ENCODE measurements at places on chromosomes 11 and 22.
A peak's percentile ranks its signal among the peaks of the same experiment; 100 is the strongest.

DNA sequence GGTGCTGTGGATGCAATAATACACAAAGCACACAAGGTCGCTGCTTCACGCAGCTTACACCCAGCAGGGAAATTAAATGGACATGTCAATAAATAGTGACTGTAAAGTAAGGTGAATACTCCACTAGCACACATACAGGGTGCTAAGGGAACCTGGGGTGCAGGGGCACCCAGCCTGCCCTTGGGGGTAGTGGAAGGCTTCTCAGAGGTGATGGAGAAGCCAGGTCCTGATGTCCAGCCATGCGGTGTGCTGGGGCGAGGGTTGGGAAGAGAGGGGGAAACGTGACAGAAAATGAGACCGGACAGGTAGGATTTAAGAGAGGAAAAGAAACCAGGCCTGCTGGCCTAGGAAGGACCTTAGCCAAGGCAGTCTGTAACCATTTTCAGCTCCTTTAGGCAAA, 200.5 kb downstream of the GRIK4 start:
- no peak for DNase-seq

GRCh38 chr11:60700689-60701468, 1.5 kb downstream of the MS4A8 start:
- DNase-seq = peak; percentile 62

GRCh38 chr22:25402160-25402500, 162.3 kb upstream of the GRK3 start:
- DNase-seq = no peak

DNA sequence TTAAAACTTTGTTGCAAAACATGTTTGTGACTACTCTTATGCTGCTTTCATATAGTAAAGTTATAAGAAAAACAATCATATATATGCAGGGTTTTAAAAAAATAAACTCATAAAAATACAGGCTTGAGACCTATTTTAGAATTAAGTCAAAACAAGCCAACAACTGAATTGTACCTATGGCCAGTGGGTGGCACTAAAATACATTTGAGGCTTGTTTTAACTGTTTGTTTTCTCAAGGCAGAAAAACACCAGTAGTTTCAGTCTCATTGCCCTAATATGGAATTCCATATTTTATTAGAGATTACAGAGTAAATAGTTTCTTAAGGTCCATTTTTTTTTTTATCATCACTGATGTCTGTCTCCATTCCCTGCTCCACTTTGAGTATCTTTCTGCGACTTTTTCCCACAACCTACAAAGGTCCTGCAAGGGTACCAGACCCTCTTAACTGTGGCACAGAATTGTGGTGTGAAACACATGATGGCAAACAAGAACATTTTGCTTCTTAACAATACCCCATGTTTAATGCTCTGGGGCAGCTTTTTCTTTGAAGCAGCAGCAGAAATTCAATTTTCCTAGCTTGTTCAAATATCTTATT, 8.5 kb upstream of the CCDC89 start:
- DNase-seq = no peak

- no peak for DNase-seq
Observed at GRCh38 chr11:64373598-64373974, 14.6 kb downstream of the RPS6KA4 start.

DNA sequence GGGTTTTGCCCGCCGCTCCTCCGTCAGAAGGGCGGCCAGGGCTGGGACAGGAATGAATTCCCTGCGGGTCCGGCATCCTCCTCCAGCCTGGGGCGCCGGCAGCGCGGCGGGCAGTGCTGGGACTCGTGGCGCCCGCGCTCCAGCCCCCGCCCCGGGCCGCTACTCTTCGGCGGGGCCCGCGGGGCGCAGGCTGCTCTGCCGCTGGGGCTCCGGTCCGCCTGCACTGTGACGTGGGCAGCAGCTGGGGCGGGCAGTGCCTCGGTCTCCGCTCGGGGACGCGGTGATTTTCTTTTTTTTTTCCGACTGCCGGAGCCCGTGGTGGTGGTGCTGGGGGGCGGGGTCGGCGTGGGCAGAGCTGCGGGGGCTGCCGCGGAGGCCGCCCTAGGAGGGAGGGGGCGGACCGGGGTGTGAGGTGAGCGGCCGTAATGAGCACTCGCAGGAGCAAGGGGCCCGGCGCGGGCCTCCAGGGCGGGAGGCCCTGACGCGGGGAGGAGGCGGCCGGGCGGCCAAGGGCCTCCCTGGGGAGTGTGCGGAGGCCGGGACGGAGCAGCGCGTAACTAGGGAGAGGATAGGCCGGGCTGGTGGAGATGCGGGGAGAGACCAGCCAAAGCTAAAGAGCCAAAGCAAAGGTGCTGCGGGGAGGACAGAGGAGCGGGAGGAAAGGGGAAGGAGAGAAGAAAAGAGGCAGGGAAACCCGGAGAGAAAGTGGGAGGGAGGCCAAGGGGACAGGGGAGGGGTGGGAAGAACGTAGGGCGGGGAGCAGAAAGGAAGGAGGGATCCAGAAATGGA, 73.3 kb upstream of the ZBED5 start:
- DNase-seq = peak; percentile 68

- DNase-seq = no peak
Observed at GRCh38 chr11:120928627-120929026, 95.3 kb upstream of the TBCEL start.

DNA sequence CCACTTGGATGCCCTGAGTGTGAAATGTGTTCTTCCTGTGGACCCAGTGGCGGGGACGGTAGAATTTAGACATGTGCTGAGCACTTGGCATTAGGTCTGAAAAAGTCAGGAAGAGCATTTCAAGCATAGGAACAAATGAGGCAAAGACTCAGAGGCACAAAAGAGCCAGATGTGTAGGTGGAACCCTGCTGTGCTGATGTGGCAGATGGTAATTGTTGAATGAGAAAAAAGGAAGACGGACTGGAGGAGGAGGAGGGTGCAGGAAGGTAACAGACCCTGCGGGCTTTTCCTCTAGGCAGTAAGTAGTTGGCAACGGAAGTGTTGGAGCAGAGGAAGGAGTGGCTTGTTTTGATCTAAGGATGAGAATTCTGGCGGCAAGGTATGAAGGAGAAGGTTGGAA, 985.8 kb downstream of the TBC1D22A start:
- no peak for DNase-seq

- no peak for DNase-seq
Observed at GRCh38 chr11:96309016-96309642, 33.9 kb downstream of the MAML2 start.

GRCh38 chr11:33712436-33712835, 11.8 kb upstream of the C11orf91 start:
- no peak for DNase-seq

DNA sequence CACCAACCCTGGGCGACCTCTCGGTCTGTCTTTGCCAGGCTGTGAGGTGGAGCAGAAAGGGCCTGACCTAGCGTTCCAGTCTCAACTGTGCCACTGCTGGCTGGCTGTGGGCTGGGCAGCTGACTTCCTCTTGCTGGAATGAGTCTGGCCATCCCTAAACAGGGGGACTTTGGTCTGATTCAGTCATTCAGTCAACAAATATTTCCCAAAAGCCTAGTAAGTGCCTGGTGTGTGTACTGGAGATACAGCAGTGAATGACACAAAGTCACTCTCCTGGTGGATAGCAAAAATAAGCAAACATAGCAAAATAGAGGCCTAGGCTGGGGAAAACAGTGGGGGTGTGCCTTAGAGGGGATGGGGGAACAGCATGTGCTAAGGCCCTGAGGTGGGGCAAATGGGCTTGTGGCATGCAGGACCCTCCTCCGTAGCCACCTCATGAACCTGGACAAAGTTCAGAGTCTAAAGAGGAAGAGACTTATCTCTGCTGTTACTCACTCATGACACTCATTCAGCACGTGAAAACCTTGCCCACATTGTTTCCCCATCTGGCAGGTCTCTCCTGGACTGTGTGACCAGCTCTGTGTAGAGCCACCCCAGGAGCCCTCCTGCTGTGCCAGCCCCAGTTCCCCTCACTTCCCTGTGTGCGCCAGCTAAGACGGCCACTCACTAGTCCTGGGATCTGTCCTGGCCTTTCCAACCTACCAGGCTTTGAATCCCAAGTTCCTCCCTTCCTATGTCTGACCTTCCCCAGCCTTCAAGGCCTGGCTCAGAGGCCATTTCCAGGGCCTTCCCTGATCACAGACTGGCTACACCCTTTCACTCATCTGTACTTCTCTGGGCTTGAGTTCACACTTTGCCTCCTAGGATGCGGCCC, 4.7 kb downstream of the GUCD1 start:
- no peak for DNase-seq

- DNase-seq = no peak
Observed at GRCh38 chr11:5665746-5666401, 19.0 kb downstream of the TRIM5 start.

DNA sequence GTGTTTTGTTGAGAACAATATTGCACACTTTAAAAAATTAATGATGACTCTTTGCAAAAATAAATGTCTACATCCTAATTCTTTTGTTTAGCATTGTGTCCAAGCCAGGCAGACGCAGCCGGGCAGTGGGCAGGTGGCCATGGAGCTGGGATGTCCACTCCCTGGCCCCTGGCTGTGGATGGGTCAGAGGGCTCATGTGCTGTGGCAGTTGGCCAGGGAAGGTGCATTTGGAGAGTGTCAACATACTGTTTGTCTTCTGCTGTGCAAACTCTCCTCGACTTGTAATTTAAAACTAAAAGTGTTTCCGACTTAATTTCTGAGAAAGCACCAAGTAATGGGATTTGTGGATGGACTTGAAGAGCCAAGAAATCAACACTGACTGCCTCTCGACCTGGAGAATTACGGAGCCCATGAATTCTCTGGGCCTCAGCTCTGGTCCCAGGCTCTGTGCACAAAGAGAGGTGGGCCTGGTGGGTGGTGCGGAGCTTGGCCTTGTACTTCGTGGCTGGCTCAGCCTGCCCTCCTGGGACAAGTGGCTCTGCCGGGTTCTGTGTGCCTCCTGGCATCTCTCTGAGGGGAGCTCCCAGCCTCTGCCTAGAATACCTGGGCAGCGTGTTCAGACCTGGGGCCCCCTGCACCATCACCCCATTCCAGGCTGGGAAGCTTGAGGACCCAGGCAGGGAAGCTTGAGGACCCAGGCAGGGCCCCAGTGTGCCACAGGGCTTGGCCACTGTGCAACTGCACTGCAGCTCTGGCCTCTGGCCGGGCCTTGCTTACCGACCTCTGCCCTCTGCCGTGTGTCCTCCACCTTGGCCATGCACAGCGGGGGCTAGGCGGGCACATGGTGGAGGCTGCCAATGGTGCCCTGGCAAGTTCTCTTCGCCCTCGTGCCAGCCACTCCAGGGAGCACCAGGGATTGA, 46.4 kb downstream of the RTN4R start:
- DNase-seq = no peak

DNA sequence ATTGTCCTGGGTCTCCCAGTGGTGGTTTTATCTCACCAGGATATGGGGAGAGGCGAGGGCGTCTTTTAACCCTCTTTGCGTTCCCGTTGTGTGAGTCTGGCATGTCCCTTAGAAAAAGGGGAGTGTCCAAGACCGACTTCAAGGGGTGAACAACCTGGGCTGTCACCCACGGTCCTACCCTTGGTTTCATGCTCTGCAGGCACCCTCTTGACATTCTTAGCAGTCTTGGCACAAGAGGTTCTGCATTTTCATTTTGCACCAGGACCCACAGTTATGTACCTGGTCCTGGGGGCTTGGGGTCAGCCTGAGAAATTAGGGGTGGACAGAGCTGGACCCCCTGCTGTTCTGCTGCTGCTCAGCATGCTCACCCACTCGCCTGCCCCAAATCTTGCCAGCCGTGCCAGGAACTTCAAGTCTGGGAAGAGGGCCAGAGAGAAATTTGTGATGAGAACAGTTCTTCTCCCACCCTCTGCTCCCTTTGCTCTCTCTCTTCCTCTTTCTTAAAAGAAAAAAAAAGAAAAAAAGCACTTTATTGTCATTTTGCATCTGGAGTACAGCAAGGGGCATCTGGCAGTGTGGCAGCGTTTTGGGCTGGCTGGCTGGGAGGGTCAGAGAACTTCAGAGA, 471.2 kb downstream of the MIAT start:
- DNase-seq = no peak

DNA sequence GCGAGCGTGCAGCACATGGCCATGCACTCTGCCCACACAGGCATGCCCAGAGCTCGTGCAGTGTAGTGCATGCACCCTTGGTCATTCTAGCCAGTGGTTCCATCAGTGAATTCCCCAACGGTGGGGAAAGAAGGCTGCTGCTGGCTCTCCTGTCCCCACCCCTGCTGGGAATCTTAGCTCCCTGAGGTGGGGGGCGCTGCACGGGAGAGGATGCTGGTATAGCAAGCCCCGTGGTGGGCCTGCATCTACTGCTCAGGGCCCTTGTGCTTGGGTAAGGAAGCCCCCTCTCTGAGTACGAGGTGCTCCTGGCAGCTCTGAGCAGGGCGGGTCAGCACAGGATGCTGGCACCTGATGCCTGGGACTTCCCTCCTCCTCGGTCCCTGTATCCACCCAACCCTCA, 18.5 kb upstream of the BAIAP2L2 start:
- no peak for DNase-seq

DNA sequence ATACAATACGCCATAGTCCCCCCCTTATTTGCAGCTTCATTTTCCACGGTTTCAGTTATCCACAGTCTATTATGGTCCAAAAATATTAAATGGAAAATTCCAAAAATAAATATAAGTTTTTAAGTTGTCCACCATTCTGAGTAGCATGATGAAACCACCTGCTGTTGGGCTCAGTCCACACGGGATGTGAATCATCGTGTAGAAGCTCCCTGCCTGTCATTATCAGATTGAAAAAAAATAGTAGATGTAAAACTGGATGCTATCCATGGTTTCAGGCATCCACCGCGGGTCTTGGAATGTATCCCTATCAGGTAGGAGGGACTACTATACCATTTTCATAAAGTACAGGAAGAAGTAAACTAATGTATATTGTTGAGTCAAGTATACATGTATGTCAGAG, 127.4 kb downstream of the TTC17 start:
- DNase-seq = no peak

DNA sequence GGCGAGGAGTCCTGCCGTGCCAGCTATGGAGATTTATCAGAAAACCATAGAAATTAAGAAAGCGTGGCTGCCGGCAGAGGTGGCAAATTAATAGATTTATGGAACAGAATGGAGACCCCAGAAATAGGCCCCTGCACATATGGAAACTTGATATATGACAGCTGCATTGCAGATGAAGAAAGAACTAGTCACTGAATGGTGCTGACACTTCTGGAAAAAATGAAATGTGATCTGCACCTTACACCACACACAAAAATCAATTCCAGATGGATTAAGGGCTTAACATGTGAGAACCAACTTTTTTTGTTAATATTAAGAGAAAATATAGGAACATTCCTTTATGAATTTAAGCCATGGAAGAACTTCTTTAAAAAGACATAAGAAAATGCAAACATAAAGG, 40.3 kb upstream of the TSKU start:
- DNase-seq = no peak

GRCh38 chr11:30128269-30128932, 102.4 kb upstream of the FSHB start:
- DNase-seq = no peak

GRCh38 chr22:42214633-42215415, 55.6 kb downstream of the TCF20 start:
- no peak for DNase-seq
